ENCODE measurements at places on chromosomes 11 and 22.

DNA sequence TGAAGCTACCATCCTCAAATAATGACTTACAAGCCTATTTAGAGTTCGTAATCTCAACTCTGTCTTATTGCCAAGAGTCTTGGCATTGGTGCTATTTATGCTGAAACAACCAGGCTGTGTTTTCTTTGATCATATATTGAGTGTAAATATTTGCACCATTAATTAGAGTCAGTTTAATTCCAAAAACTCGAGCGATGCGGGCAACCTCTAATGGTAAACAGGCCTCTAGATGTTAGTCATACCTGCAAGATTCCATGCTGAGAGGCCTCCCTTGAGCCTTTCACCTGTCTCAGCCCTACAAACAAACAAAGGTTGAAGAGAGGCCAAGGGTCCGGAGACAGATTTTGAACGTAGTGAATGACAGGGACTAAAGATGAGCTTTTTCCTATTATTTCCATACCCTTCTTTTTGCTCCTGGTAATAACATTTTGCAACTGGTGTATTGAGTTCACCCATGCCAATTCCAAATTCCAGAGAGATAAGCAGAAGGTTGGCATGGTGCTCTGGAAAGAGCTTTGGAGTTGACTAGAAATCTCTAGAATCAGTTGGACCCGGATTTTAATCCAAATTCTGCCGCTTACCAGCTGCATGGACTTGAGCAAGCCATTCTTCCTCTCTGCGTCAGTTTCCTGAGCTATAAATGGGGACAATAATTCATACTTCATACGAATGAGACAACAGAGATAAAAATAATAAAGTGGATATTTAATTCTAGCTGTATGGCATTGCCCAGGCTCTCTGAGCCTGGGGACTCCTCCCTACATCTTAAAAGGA, 99.1 kb upstream of the ANO1 start:
- no peak for DNase-seq

GRCh38 chr22:30605449-30606110, 1.4 kb upstream of the TCN2 start:
- DNase-seq = no peak

DNA sequence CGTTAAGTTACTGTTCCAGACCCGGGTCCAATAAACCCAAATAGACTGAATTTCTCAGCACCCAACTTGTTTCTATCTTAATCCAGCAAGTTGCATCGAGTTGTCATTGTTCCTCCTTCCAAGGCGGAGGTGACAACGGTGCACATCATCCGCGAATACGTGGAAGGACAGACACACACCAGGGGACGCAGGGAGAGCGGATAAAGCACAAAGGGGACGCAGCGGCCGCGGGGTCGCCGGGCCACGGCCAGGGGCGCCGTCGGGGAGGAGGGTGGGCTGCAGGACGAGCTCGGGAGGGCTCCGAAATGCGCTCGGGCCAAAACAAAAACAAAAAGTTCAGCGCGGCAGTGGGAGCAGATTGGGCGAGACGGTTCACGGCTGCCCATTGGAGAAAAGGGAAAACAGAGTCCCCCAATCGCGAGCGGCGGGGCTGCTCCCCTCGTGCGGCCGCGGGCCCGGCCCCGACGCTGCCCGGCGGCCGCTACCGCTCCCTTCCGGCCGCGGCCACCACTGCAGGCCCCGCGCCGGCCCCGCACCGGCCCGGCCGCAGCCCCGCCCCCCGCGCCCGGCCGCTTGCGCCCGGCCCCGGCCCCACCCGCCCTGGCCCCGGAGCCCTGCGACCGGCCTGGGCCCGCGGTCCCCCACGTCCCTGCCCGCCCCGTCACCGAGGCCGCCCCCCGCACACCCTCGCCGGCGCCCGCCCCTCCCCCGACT, 518 bp downstream of the KMT5B start:
- peak; percentile 83 for DNase-seq

DNA sequence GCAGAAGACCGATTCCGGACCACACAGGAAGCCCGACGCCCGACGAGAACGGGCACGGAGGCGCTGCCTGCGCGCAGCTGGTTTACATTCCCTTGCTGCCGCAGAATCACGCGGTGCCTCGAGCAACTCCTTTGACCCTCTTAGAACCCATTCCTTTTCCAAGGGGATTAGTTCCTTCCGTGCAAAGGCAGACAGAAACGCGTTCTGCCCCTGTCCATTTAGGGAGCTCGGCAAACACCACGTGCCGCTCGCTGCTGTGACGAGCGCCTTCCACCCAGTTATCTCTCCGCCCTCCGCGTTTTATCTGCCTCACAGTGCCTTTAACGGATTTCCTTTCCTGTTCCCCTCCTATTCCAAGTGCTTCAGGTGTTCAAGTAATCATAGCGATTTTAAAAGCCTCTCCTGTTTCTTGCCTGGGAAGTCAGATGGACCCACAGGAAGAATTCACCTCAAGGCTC, 24.1 kb upstream of the MICAL3 start:
- DNase-seq = no peak

DNA sequence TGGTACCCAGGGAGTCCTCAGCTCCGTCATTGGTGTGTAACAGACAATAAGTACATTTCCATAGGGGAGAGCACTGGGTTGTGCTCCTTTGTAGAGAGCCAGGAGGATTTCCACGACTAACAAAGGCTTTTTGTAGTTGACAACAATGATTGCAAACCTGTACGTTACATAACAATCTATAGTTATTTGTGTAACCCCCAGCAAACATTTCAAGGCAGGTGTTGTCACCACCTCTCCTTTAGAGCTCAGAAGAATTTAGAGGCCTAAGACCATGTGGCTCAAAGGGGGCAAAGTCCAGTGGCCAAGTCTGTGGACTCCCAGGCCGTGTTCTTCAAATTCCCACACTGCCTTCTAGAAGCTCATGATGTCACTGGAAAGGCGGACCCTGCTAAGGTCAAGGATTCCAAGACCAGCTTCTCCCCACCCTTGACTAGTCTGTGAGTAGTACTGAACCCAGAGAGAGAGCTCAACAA, 15.8 kb downstream of the RPL27A start:
- DNase-seq = no peak

Data from C1 segment of cervical spinal cord (tissue), 14 donors.